ENCODE measurements at places on chromosomes 2 and 18.

- peak; percentile 90 for DNase-seq
These were observed 278.0 kb downstream of the NEDD4L start for GRCh38 chr18:58321986-58322385.

- no peak for DNase-seq
These were observed 418.0 kb upstream of the TNP1 start for GRCh38 chr2:217277646-217278398.

DNA sequence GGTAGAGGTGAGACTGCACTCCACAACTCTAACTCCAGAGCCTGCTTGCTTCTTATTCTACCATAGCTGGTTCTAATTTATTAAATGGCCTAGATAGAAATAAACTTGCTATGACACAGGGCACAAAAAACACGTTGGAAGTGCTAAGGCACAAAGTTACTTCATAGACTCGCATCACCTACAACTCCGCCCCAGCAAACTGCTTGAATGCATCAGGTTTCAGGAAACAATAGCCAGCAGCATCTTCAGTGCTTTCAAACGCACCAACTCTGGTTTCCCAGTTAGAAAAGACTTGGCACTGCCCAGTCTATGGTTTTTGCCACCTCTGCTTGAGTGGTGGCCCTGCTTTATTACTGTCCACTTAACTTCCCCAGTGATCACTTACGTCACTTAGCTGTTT is 142.6 kb downstream of the RIF1 start:
- no peak for DNase-seq

DNA sequence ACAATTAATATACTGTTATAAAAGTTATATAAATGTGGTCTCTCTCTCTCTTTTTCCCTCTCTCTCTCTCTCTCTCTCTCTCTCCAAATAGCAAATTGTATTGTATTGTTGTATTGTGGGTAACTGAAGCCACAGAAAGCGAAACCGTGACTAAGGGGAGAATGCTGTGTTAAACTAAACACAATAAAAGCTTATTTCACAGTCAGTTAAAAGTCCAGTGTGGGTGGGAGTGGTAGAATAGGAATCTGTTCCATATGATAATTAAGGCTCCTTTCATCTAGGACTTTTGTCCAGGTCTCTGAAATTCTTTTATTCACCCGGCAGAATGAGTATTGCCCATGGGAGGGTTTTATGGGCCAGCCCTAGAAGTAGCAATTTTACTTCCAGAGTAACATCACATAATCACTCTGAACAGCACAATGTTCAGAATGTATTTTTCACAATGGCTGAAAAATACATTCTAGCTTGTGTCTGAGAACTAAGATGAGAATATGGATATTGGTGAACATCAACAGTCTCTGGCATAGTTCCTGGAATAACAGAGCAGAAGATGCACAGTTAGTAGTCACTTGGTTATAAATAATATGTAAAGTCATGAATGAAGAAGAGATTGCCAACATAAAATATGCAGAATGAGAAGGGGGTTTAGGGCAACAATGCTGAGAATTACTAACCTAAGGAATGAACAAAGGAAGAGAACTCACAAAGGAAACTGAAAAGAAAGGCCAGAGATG is 399.1 kb downstream of the PLCL1 start:
- DNase-seq, result no peak

- no peak for DNase-seq
These were observed 58.4 kb upstream of the RND3 start for GRCh38 chr2:150545916-150546315.

DNA sequence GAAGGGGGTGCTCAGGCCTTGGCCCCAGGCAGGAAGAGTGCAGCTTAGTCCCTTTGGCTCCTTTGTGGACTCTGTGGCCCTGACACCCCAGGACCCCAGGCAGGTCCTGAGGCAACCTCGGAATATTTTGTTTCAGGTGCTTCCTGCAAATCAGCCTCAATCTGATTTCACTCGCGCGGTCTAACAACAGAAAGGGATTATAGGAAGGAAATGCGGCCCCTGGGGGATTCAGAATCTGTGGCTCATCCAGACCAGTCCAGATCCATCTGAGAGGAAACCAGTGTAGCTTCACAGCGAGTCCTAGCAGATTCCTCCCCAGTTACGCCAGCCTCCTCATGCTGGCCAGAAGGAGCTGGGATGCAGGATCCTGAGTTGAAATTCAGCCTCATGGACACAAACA is 59.5 kb upstream of the YWHAQ start:
- DNase-seq, result no peak

- no peak for DNase-seq
These were observed 74.0 kb upstream of the SULT1C3 start for GRCh38 chr2:108165729-108166128.

- DNase-seq, result peak; percentile 70
These were observed 39.1 kb downstream of the CYRIA start for GRCh38 chr2:16626497-16626896.

DNA sequence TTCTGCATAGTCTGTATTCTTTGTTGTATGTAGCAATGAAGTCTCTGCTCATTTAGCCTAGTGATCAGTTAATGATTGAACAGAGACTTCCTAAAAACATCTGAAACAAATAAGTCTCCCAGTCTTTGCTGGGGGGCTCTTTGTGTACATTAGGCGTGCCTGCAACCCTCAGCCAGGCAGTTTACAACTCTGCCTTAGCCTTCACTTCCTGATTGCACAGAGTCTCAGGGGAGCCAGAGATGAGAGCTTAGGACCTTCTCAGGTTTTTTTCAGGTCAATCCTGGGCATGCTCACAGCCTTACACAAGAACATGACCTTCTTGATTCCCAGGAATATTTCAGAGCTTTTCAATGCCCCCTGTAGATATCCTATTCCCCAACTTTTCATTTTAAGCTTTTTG is 44.0 kb upstream of the BIN1 start:
- no peak for DNase-seq

DNA sequence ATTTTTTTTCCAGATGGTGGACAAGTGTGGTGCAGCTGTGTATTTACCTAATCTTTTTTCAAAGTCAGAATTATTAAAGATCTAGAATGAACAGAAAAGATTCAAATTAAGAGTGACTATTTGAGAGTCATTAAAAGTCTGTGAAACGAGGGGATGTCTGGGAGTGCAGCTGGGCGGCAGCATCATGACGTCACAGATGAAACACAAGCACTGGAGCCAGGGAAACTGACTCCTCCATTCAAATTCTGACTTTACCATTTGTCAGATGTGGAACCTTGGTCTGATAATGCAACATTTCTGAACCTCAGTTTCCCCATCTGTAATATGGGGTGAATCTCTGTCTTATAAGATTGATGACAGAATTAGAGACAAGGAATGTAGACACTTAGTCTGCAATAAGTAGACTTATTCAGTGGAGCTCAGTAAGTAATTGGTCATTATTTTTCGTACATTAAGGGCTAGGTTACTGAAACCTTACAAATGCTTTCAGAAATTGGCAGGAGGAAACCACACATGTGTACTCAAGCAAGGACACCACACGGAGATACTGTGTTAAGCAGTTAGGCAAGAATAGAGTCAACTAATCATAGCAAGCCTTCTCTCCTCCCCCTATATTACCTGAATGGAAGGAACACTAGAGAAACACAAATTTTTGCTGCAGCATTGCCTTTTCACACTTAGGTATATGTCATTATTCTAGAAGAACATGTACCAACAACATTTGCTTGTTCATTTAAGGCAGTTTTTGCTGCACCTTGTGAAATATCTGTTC is 27.8 kb upstream of the CXXC1 start:
- no peak for DNase-seq

DNA sequence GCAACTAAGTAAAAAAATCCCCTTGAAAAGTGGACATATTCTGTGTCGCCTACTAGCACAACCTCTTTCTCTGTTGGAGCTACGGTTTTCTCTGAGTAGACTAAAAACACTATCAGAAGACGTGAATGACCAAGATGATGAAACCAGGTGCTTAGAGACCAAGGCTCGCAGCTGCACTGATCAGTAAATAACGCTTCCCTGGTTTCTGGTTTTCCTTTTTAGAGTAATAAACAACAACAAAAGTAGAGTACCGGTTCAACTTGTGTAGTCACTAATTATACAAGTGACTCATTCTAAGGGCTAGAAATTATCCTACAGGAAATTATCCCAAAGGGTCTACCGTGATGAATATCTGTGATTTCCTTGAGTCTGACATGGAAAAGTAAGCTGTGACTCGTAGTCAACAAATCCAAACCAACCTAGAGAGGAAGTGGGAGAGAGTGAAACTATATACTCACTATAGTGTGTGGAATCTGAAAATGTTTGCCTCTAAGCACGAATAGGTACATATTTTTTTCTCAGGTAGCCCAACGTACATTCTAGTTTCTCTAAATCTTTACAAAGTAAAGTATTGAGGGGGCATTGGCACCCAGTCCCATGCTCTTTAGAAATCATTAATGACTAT is 17.8 kb downstream of the RASGRP3 start:
- no peak for DNase-seq

Data from inflammatory macrophage treated with lipopolysaccharide for 1 hour (primary cell).